ENCODE measurements at places on chromosomes 7 and 10. TPM values are rescaled to one million over a fixed set of nuclear protein-coding genes. Genes with fewer than 3 reads are reported as not detected.

- no peak for DNase-seq
These were observed 76.2 kb upstream of the PLXNA4 start for GRCh38 chr7:132652507-132652906.

Gene ACTL6B
- not detected for total RNA-seq

Gene UCN3
- not detected for total RNA-seq

Gene ADAM12
- 77.9 TPM for total RNA-seq

GRCh38 chr7:79610313-79610712 is 156.8 kb upstream of the MAGI2 start:
- DNase-seq: no peak

- DNase-seq: no peak
These were observed 192.1 kb upstream of the KLF14 start for GRCh38 chr7:130926001-130926691.

GRCh38 chr10:4595719-4596319 is 230.2 kb upstream of the AKR1E2 start:
- no peak for DNase-seq

Data from mesenteric fat pad (tissue), 1 donor.